Tongue (tissue), 3 donors: ENCODE measurements at places on chromosomes 4 and X.

DNA sequence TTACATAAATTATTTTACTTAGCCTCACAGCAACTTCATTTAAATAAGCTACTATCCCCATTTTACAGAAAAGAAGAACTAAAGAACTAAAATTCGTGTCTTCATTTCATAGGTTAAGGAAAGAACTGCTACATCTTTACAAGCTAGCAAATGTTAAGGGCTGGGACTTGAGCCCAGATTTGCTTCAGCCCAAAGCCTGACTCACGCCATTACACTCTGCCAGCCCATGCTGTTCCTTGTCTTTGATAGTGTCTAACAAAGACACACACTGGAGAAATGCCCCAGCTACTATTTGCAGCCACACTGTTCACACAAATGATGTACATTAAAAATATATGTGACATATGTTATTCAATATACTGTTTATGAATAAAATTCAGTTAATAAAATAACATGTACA, 29.0 kb upstream of the ERVMER34-1 start:
- DNase-seq = no peak

GRCh38 chrX:12378253-12378652, 240.0 kb downstream of the FRMPD4 start:
- DNase-seq = no peak

- DNase-seq = no peak
Observed at GRCh38 chr4:139940600-139940999, 213.4 kb downstream of the MAML3 start.

GRCh38 chr4:182901337-182901736, 15.8 kb downstream of the DCTD start:
- DNase-seq = no peak

DNA sequence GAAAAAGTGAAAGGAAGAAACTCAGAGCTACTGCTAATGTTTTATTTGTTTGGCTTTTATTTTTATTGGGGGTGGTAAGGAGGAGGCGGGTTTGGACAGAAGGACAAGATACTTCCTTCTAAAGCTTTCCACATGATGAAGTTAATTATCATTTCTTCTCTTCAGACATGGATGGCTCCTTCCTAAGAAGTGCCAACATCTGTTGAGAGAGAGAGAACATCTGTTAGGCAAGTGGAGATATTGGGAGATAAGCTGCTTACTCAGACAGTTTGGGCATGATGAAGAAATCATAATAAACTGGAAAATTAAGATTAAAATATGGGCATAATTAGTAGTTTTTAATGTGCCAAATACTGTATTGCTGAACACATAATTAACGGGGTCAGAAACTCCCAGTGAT, 535.7 kb upstream of the INTU start:
- no peak for DNase-seq

DNA sequence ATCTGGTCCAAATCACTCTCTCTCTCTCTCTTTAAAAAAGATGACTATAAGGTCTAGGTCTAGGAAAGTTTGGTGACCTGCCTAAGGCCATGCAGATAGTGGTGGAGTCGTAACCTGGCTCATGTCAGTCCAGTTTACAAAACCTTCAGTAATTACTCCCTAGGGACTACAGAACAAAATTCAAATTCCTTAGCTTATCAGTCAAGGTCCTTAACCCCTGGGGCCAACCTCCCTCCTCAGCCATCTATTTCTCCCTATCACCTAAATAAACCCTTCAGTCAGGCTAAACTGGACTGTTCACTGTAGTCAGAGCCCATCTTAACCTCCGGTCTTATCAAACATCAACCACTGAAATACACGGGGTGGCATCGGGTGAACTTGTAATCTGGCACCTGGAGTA, 68.9 kb downstream of the MAP3K15 start:
- DNase-seq = no peak

- DNase-seq = no peak
Observed at GRCh38 chrX:39324233-39324930, 523.1 kb downstream of the MID1IP1 start.

- peak; percentile 43 for DNase-seq
Observed at GRCh38 chr4:41709844-41710481, 38.6 kb downstream of the PHOX2B start.

DNA sequence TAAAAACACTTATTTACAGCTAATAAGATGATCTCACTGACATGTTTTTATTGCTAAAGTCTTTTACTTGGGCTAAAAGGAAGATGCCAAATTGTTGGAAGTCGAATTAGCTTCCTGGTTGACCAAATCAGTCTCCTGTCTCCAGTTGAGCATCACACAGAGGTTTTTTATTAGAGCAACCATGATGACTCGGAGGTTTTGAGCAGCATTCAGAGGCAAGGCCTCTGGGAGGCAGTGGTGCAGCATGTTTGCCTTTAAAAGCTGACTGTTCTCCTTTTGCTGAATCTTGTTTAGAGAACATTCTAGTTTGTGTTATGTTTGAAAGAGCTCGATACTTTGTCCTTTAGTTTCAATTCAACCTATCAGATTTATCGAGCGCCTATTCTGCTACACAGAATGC, 2.1 kb downstream of the UCHL1 start:
- DNase-seq = peak; percentile 73

- no peak for DNase-seq
Observed at GRCh38 chr4:55838356-55838755, 15.1 kb upstream of the EXOC1 start.
